ENCODE measurements at places on chromosomes 5 and 9. TPM values are rescaled to one million over a fixed set of nuclear protein-coding genes. Genes with fewer than 3 reads are reported as not detected.

DNA sequence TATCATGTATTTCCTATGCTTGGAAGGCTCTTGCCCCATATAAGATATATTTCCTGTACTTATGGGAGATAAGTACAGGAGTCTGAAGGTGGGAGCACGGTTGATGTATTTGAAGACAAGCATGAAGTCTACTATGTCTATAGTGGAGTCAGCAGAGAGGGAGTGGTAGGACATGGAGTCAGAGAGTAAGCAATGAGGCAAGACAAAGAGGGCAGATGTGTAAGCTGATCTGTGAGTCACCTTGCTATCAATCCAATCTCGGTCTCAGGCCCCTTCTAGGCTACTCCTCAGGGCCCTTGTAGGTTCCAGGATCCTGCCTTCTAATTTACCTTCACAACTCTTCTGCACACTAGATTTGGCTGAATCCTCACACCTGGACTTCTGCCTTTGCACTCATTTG lies 105.5 kb downstream of the MACIR start:
- DNase-seq = no peak

- no peak for DNase-seq
Measured at GRCh38 chr9:89657765-89658164, 53.0 kb downstream of the GADD45G start.

SGCD gene
- 95.5 TPM for polyA plus RNA-seq

DNA sequence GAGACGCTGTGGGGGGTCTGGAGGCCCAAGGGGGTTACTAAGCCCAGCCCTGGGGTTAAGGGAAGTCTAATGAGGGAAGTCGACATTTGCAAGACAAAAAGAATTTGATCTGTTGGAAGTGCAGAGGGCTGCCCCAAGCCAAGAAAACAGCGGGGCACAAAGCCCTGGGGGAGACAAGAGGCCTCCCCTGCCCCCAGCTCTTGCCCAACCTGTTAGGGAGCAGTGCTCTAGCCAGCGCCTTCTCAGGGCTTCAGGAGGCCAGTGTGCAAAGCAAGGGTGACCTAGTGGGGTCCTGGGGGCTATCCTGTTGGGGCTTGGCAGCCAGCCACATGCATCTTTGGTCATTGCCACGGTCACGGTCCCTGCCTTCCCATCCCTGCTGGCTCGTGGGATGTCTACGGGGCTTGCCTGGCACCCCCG lies 25.2 kb downstream of the GFI1B start:
- DNase-seq = no peak

TRIM7 gene
- polyA plus RNA-seq = 13.9 TPM

- no peak for DNase-seq
Measured at GRCh38 chr5:79261897-79262296, 26.0 kb downstream of the JMY start.

- DNase-seq = no peak
Measured at GRCh38 chr9:80946496-80947170, 742.7 kb downstream of the TLE1 start.

DNA sequence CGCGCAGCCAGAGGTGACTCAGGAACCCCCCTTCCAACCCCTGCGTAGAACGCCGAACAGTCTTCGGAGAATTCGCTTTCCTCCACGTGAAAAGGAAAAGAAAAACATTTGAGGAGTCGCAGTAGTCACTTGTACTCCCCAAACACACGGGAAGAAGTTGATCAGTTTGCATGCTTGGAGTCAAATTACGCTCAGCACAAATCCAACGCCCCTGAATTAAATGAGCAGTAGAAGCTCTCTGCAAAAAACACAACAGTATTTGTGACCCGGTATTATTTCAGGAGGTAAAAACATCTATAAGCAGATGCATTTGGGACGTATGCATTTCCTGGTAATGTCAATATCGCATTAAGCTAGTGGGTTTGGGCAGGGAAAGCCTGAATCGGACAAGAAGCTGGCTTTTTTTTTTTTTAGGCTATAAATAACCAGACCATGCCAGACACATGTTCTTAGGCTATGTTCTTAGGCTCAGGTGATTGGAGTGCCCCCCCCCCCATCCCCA lies 854 bp upstream of the ARL15 start:
- DNase-seq = peak; percentile 49

GRCh38 chr9:117104206-117104605 lies 310.7 kb downstream of the ASTN2 start:
- no peak for DNase-seq

All from muscle of arm (tissue), 14 donors.